ENCODE measurements at places on chromosomes 13 and 19. TPM values are rescaled to one million over a fixed set of nuclear protein-coding genes. Genes with fewer than 3 reads are reported as not detected.

- H3K36me3 ChIP-seq: no peaks in the 10 kb centered on the region
- H3K27me3 ChIP-seq: no peaks in the 10 kb centered on the region
- no peak for DNase-seq
- no peak overlapping the region for H3K27ac ChIP-seq
- no peak overlapping the region for H3K4me3 ChIP-seq
Observed at GRCh38 chr13:45356966-45357672, 16.1 kb upstream of the TPT1 start.

GRCh38 chr19:50893047-50893736 lies 18.0 kb downstream of the KLK4 start:
- no peak overlapping the region for H3K27ac ChIP-seq
- H3K27me3 ChIP-seq: no peaks in the 10 kb centered on the region
- no peak for DNase-seq
- H3K4me1 ChIP-seq: no peaks in the 10 kb centered on the region
- no peaks in the 10 kb centered on the region for H3K36me3 ChIP-seq

DNA sequence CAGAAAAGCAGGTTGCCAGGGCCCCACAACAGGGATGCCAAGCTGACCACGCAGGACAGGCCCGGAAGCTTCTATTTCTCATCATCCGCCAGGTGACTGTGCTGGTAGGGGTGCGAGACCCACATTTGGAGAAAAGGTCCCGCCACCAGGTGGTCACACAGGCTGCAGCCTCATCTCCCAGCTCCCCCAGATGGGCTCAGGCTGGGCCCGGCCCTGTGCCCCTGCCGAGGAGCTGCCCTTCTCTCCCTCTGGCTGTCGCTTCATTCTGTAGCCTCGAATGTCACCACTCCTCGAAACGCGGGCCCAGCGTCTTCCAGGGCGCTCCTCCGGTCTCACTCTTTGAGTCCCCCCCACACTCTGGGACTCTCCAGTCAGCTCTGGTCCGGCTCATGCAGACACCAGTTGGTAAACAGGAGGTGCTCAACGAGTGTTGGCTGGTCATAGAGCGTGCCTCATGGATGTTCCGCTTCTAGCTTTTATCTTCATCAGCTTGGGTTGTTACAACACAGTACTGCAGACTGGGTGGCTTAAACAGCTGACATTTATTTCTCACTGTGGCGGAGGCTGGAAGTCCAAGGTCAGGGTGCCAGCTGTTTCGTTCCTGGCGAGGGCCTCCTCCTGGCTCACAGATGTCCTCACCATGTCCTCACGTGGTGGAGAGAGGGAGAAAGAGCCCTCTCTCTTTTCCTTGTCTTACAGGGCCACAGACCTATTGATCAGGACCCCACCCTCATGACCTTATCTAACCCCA lies 87.1 kb downstream of the TEX29 start:
- no peak overlapping the region for H3K27ac ChIP-seq
- H3K4me1 ChIP-seq: no peaks in the 10 kb centered on the region
- H3K4me3 ChIP-seq: no peak overlapping the region
- peaks cover 10% of the 10 kb centered on the region for H3K27me3 ChIP-seq
- no peaks in the 10 kb centered on the region for H3K36me3 ChIP-seq
- DNase-seq: no peak

The ZNF681 gene
- 1.4 TPM for total RNA-seq

Data from pancreas (tissue), 10 donors.